ENCODE measurements at places on chromosomes 13 and 19.

- no peak for DNase-seq
Observed at GRCh38 chr13:67515895-67516294, 285.8 kb upstream of the PCDH9 start.

GRCh38 chr13:105920370-105920769 lies 615.1 kb downstream of the EFNB2 start:
- DNase-seq: no peak

DNA sequence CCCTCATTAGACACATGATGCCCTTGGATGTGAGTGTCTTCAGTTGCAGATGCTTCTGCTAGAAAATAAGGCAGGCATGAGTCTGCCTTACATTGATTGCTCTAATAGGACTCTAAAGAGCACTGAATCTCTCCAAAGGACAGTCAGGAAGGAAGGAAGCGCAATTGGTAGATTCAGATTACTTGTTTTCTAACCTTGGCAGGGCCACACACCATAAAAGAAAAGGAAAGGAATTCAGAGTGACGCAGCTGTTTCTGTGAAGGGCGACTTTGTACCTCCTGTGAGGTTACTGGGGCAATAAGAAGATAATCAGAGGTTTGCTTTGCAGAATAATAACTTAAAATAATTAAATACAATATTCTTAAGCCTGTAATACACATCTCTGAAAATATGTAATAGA lies 48.0 kb downstream of the FRY start:
- DNase-seq: no peak

DNA sequence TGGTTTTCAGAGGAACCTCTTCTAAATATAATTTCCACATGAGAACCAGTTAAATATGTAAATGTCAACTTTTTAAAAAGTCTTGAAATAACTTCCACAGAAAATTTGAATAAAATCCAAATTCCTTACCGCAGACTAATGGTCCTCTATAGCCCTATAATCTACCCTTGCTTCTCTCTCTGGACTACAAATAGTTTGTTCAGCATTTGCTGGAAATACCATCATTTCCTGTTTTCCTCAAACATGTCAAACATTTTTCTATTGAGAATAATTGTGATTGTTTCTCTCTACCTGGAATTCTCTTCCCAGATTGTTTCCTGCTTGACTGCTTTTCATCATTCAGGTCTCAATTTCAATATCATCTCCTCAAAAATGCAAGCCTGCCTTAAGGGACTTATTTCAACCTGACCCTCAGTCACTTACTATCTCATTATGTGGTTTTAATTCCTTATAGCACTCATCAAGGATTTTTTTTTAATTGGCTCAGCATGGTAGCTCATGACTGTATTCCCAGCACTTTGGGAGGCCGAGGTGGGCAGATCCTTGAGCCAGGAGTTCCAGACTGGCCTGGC lies 898.9 kb upstream of the MIR17HG start:
- DNase-seq: no peak

GRCh38 chr19:40741527-40742390 lies 8.5 kb downstream of the ACTMAP start:
- DNase-seq: no peak

DNA sequence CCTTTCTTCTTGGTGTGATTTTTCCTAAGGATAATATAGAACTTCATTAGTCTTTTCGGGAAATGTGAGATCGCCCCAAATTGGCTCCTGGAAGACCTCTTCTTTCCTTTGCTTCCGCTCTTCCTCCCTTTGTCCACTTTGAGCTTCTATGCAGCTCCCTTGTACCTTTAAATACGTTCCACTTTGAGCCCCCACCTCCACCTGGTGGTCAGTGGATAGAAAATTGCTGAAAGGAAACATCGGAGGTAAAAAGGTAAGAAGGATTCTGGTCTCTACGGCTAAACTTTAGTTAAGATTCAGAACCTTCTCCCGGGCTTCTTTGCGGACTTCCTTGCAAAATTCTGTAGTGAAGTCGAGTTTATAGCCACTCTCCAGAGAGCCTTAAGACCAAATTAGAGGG lies 55.0 kb upstream of the TM9SF2 start:
- DNase-seq: no peak

- no peak for DNase-seq
Observed at GRCh38 chr13:84925443-84925842, 873.8 kb downstream of the SLITRK6 start.

DNA sequence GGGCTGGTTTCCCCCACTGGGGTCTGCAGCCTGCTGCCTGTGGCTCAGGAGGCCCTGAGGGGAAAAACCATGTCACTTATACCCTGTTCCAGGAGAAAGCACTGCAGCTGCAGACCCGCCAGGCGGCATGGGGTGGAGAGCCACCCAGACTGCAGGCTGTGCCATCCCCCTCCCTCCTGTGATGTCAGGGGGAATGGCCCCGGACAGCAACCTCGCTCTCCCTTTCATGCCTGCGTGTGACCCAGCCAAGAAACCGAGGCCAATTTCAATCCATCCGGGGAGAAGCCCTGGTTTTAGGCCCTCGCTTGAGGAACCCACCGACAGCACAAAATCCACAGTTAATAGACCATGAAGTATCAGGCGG lies 37.2 kb upstream of the MATK start:
- DNase-seq: no peak

GRCh38 chr13:92804926-92805325 lies 421.7 kb upstream of the GPC6 start:
- no peak for DNase-seq

DNA sequence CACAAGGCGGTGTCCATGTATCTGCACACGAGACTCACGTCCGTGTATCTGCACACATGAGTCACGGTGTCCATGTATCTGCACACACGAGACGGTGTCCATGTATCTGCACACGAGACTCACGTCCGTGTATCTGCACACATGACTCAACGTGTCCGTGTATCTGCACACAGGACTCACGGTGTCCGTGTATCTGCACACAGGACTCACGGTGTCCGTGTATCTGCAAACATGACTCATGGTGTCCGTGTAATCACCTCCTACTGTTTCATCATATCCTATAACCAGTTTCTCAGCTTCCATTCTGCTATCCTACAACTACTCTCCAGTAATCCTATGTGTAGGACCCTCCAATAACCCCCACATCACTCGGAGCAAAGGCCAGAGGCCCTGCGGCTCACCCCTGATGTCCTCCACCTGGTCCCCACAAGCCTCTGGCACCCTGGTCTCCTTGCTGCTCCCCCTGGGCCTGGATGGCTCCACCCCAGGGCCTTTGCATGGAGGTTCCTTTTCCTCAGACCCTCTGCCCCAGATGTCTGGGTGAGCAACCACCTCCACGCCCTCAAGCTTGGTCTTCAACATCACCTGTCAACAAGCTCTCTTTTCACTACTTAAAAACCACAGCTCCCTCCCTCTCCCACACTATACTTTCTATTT lies 2.5 kb upstream of the TMEM255B start:
- no peak for DNase-seq

DNA sequence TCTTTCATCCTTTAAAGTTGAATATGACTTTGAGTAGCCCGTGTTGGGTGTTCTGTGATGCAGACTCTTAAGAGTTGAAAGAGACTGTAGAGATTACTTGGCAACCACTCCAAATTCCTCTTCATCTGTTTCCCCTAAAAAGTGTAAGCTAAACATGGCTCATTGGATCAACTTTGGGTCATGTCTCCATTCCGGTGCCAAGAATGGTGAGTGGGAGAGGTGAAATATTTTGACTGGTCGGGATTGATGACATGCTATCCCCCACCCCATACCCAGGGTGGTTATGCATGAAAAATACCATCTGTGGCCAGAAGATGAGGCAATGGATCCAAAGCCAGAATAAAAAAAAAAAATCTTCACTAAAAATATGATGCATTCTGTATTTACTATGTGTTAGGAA lies 281.3 kb upstream of the SOX21 start:
- DNase-seq: no peak

DNA sequence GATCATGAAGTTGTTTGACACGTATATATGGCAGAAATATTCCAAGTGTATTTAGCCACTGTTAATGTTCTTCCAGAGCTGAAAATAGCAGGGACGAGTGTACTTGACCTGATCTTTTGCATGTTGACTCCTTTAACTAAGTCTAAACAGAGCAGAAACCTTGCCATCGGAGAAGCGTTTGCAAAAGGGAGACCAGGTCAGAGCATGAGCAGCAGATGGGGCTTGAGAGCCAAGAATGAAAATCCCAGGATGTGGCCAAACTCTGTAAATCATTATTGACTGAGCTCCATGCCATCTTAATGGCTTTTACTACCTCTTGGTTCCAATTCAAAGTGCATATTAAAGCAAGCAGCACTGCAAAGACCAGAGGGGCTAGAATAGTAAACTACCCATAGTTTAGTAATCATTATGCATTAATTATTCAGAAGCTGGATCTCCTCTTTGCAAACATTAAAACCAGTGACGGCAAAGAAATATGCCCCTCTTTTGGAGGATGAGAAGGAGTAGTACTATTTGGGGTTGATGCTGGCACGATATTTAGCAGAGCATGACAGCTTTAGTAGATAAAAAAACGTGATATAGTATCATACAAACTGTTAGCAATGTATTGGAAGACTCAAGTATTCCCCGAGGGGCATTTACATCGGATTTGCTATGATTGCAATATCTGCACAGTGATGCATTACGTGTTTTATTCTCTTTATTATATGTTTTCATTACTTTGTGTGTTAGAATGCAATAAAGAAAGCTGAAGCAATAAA lies 55.7 kb downstream of the FAM216B start:
- no peak for DNase-seq

DNA sequence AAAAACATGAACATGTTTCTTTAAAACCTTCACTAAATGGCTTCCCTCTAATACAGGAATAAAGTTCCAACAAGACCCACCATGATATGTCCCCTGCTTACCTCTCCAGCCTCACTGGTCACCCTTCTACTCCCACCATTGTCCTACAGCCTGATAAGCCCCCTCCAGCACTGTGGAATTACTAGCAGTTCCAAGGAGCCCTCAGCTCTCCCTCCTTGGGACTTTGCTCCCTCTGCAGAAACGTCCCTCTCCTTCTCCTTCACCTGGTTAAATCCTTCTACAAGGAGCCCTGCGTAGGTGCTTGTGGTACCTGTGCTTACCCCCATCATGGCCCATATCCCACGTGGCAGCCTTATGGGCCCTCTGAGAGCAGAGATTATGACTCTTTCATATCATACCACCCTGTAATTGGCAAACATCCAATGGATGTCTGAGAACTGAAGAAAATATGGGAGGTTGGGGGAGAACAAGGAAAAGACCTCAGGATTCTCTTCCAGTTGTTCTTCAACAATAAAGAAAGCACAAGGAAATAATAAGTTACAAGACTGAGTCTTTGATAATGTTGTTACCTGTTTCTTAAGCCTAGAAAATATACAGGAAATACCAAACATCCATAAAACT lies 26.1 kb upstream of the DOCK9 start:
- no peak for DNase-seq

DNA sequence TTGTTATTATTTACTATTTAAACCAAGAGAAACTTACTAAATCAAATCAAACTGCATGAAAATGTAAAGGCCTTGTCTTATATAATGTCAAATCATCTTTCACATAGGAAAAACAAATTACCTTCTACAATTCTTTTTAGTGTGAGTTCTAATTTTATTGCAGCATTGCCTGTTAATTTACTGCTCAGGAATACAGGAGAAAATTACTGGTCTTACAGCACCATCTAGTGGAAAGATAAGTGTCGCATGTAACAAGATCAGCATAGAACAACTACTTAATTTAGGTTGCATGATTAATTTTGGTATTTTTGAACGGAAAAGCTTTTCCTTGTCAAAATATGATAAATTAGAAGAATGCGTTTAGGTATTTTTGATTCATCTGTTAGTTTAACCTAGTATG lies 502.7 kb downstream of the UQCRFS1 start:
- no peak for DNase-seq

DNA sequence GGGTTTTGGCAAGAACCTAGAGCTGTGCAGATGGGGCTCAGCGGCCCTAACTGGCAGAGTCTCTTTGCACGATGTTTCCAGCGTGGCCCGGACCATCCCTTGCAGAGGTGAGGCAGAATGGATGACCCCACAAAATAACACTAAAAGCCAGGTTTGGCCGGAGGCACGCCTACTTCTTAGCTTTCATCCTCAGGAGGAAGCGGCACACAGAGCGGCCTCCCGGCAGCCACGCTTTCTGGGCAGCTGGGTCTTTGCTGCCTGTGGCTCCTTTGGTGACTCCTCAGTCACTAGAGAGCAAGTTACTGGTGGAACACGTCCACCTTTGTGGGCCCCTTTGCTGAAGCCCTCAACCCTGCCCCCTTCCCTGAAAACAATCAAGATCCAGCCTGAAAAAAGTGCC lies 25.2 kb downstream of the TEX29 start:
- no peak for DNase-seq

DNA sequence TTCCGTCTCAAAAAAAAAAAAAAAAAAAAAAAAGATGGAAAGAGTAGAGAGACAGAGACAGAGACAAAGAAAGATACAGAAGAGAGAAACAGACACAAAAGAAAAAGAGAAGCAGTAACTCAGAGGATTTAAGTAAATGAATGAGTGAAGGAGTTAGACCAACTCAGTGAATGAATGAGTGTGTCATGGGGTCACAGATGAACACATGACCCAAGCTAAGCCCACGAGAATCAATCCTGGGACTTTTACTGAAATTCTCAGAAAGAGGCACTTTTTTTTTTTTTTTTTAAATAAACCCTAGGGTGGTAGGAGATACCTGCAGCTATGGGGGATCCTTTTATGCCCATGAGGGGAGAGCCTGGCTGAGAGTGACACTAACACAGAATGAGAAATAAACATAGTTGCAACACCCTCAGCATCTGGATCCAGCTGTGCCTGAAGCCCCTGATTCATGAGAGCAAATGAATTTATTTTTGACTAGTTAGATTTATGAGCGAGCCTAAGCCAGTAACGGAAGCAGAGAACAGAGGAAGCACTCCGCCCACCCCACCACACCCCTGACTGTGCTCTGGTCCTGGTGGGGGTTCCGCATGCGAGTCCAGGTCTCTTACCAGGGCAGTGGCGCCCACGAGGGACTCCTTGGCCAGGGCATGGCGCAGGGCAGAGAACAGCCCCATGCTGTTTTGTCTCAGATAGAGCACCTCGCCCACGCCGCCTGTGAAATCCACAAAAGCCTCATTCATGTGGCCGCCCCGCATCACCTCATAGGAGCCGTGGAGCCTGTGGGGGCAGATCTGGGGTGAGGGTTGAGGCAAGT lies 4.6 kb downstream of the CAPN12 start:
- no peak for DNase-seq

DNA sequence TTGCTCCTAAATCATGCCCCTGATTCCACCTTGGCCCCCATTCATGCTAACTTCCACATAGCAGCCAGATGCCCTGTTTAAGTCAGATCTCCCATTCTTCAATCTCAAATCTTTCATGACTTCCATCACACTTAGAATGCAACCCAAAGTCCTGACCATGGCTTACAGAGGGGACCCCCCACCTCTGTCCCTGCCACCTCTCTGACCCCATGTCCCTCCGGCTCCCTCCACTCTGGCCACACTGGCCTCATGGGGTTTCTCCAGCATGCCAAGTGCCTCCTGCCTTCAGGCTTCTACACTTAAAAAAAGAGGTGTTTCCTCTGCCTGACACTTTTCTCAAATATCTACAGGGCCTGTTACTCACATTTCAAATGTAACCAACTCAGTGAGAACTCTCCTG lies 93.6 kb downstream of the C13orf42 start:
- DNase-seq: no peak

GRCh38 chr19:55681131-55682092 lies 6.4 kb downstream of the EPN1 start:
- no peak for DNase-seq
